Epithelial cell of esophagus (primary cell): ENCODE measurements at places on chromosomes 2 and 18.
A peak's percentile ranks its signal among the peaks of the same experiment; 100 is the strongest.

GRCh38 chr2:238459081-238459629 is 32.4 kb downstream of the ASB1 start:
- DNase-seq = no peak

GRCh38 chr2:53802617-53803151 is 15.8 kb downstream of the ERLEC1 start:
- no peak for DNase-seq

GRCh38 chr2:217254111-217254510 is 394.2 kb upstream of the TNP1 start:
- DNase-seq = peak; percentile 54

GRCh38 chr18:7626922-7627440 is 59.9 kb downstream of the PTPRM start:
- peak; percentile 49 for DNase-seq

- DNase-seq = no peak
Measured at GRCh38 chr18:25305584-25305983, 46.4 kb downstream of the ZNF521 start.

- no peak for DNase-seq
Measured at GRCh38 chr2:230267556-230267955, 42.0 kb downstream of the SP140 start.

DNA sequence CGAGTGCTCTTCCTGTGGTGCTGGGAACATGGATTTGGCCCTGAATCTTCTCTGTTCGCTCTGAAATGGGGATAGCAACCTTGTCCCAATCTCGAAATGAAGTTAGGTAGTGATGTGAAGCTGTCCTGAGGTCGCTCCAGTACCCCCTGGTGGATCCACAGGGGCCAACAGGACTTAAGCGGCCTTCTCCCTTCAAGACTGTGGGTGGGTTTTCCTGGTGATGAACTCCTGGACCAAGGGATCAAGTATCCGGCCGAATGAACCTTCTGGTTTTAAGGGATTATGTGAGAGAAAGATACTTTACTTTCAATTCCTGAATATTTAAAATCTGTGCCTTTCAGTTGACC is 156.5 kb downstream of the NAPG start:
- no peak for DNase-seq

- peak; percentile 29 for DNase-seq
Measured at GRCh38 chr2:224723586-224724217, 7.5 kb upstream of the CCDC195 start.

- DNase-seq = no peak
Measured at GRCh38 chr18:72867746-72868584, at the start of gene NETO1. NETO1 (minus strand) TSS chr18:72867987; CDS start chr18:72867291, 696 bp downstream.

GRCh38 chr2:33777786-33778185 is 178.7 kb upstream of the FAM98A start:
- DNase-seq = no peak

DNA sequence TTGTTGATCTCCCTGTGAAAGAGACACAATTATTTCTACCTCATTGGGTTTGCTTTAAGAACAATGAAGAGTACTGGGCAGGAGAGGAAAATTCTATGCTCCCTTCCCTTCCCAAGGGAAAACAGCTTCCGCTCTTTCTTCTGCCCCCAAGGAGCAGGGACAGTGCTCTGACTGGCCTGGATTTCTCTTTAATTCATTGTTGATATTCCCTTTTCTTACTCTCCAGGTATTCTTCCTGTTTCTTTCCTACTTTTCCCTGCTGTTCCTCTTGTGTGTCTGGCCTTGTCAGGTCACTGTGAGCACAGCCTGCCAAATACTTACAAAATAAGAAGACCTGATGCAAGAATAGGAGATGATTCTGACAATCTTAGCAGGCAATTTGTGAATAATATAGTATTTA is 49.6 kb upstream of the SPAG16 start:
- DNase-seq = no peak

GRCh38 chr2:30717081-30717650 is 90.1 kb downstream of the CAPN13 start:
- no peak for DNase-seq

- DNase-seq = no peak
Measured at GRCh38 chr2:16568998-16569784, 96.4 kb downstream of the CYRIA start.

DNA sequence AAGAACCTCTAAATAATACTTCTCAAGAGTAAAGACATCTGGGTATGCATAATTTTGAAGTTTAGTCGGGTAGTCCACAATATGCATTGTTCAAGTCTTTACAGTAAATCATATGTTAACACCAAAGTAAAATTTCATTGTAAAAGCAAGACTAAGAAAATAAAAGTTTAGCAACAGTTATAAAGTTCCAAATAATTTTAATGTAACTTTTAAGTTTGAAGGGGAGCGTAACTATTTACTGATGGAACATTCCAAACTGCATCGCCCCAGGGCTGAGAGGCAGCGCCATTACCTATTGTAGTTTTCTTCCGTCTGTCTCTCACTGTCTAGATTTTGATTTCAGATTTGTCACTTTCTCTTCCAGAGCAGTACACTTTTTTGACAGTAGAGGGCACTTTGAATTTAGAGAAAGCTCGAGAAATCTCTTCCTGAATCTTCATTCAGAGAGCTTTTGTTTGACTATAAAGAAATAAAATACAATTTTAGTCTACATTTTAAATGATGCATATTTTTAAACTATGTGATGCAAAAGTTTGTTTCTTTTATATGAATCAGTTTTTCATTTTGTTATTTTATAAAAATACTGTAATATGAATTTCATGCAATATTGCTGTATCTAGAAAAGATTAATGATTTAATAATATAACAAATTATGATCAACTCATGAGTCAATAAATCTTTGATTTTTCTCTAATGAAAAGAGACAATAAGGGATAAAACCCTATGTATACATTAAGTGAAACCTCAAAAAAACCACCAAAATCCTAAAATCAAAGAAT is 389.8 kb downstream of the FIGN start:
- peak; percentile 64 for DNase-seq

DNA sequence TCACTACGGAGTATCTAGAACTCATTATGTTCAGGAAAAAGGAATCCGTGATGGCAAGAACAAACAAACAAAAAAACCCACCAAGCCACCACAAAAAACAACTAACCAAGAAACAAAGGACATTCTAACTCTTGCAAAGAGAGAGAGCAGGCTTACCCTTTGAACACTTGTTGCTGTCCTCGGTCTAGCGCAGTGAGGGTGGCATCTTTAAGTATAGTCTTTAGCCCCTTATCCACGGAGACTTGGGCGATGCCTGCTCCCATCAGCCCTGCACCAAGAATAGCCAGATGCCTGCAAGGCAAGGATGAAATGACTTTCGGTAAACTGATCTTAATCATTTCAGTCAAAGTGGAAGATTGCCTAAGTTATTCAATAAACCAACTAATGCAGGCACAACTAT is 31.0 kb downstream of the GAREM2 start:
- DNase-seq = no peak

DNA sequence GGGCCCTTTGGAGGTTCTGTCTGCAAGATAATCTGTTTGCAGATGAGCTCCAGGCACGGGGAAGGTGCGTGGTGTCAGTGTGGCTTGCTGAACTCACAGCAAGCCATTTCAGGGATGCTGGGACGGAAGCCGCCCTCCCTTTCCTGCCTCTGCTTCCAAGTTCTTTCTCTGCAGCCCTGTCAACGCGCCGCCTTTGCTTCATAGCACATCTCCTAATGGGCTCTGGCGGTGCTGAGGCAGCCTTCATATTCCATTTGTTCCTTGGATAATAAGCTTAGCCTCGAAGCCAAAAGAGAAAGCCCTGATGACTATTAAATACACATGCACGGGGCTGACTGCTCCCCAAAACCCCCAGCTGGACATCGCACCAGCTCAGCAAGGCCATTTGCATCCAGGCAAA is 81.7 kb upstream of the TAF1B start:
- no peak for DNase-seq

GRCh38 chr18:9243029-9243428 is 91.5 kb upstream of the TWSG1 start:
- no peak for DNase-seq
